GM12892 (cell line): ENCODE measurements at places on chromosomes 2 and 18.

DNA sequence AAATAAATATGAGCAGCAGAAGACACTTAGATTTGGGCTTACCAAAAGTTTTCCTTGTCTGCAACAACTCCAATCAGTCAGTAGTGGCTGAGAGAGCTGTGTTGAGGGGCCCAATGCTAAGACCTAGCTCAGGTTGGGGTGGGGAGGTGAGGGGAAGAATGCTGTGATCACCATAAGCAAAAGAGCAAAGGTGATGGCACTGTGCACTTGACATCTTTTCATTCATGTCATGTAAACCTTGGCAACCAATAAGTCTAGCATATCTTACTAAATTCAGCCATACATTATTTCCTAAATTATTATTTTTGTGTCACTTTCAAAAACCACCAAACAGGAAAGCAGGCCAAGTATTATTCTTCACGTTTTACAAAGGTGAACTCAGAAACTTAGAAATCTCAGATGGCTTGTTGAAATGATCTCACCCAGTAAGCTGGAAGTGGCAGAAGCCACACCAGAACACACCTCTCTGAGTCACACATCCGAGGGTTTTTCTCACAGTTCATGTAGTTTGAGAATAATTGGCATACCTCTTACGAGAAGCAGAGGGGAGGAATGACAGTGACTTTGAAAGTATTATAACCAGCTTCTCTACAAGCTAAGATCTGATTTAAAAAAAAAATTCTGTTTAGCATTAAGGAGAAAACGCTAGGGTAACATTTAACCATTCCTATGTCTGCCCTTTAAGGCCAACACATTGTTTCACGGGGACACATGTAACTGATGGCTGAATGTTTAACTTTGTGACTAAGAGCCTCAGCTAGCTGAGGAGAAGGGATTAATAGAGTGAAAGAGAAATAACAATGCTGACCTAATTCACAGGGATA is 43.3 kb upstream of the SETBP1 start:
- DNase-seq = no peak

- DNase-seq = no peak
Observed at GRCh38 chr2:66439812-66440542, 5.1 kb downstream of the MEIS1 start.

DNA sequence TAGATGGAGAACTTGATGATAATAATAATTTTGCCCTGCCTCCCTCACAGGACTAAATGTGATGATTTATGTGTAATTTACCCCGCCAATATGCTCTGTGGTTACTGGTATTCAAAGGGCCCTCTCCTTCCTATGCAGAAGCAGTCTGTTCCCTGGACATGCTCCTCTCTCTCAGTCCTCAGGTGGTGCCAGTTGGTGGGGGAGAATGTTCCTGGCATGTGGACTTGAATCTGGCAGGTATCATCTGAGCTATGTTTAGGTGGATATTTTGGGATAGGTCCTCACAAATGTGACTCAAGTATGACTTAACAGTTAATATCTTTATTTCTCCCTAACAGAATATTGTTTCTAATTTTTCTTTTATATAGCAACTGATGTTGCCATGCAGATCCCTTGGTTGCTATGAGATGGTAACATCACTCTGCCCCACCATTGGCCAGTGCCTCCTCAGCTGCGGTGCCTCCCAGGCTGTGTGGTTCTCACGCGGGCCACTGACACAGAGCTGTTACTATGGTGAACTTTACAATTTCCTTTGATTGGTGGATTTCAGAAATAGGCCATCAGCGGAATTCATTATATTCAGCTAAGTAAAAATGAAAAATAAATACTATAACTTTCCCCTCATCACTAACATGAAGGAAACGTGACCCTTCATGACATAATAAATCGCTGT is 106.7 kb upstream of the PELI1 start:
- no peak for DNase-seq

DNA sequence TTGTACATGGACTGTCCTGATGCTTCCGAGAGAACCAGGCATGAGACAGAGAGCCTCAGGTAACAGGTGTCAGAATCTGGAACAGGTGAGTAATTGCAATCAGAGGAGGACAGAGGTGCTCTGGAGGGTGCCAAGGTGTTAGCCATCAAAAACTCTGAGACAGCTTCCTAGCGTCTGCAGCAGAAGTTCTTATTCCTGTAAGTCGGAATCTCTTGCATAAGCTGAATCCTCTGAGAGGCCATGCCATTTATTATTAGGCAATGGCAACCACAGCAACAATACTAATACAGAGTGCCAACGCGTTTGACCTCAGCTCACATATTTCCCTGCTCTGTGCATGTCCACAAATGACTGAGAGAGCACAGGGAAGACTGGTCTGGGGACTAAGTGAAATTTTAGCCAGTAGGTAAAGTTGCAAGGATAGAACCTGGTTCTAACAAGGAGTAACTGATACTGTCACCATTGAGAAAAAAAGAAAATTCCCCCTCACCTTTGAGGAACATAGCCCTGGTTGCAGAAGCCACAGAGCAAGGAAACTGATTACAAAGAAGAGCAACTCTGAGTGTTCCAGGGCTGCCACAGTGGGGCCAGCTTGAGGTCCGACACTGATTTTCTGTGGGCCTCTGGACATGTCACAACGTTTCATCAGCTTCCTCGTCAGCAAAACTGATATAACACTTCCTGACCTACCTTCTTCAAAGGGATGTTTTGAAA is 55.1 kb upstream of the ACSL3 start:
- no peak for DNase-seq
